ENCODE measurements at places on chromosomes 4 and X.

GRCh38 chr4:48909697-48910096 is 3.1 kb upstream of the OCIAD2 start:
- DNase-seq = no peak

DNA sequence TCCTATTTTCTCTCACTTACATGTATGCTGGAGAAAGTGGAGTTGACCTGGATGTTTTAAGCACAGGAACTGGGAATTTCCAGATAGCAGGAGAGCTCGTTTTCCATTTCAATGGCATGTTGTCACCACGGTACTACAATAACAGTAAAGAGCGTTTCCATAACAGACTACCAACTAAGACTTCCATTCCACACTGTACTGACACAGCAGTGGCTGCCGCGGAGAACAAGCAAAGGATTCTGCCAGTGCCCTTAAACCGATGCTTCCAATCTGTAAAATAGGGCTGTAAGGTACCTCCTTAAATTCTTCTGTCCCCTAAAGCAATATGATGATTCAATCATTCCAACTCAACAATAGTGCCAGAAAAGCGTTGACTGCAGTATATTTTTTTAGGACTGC is 143.9 kb downstream of the KLHL13 start:
- no peak for DNase-seq

- no peak for DNase-seq
Observed at GRCh38 chr4:85024671-85025070, 58.2 kb upstream of the WDFY3 start.

GRCh38 chrX:130162094-130162735 is 3.4 kb downstream of the AIFM1 start:
- no peak for DNase-seq

GRCh38 chr4:6134612-6135220 is 65.6 kb downstream of the JAKMIP1 start:
- no peak for DNase-seq

All from lower lobe of right lung (tissue), 2 donors.